Ecto neural progenitor cell (in vitro differentiated cells): ENCODE measurements at places on chromosomes 1 and 21.

DNA sequence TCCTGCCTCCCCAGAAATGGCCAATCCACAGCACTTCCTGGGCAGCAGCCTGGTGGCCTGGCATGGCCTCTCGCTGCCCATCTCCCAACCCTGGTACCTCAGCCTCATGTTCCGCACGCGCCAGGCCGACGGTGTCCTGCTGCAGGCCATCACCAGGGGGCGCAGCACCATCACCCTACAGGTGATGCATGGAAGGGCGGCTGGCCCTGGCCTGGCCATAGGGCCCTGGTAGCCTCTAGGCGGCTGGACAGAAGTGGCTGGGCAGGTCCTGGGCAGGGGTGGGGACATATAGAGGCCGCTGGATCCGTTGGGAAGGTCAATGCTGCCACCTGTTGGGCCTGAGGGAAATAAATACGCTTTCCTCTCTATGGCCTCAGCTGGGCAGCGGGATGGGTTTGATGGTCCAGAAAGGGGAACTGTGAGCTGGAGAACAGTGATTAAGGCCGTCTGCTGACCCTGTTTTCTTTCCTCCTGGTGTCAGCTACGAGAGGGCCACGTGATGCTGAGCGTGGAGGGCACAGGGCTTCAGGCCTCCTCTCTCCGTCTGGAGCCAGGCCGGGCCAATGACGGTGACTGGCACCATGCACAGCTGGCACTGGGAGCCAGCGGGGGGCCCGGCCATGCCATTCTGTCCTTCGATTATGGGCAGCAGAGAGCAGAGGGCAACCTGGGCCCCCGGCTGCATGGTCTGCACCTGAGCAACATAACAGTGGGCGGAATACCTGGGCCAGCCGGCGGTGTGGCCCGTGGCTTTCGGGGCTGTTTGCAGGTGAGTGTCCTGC is 14.4 kb downstream of the CELSR2 start:
- DNase-seq = peak; percentile 93

DNA sequence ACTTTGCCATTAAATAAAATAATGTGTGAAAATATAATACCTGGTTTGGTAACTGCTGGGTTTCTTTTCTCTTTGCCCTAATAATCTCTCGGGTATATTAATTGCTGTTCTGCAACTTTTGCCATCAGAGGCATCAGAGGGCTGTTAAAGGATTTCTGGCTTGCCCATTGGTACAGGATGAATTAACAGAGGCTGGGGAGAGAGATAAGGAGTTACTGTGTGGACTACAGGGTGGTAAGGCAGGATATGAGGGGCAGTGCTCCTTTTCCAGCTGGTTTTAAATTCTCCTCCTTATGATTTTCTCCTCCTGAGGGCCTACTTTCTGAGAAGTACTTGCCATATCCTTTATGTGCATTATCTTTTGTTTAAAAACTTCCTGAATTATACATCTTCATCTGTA is 48.3 kb downstream of the FGGY start:
- no peak for DNase-seq

GRCh38 chr1:2304921-2305681 is 77.0 kb downstream of the SKI start:
- DNase-seq = no peak

GRCh38 chr1:206657751-206658150 is 22.4 kb downstream of the DYRK3 start:
- no peak for DNase-seq

GRCh38 chr1:196002906-196003305 is 605.3 kb downstream of the KCNT2 start:
- DNase-seq = no peak

GRCh38 chr1:16155537-16156410 is at the start of gene EPHA2:
Gene EPHA2 (minus strand): TSS chr1:16156069. CDS start chr1:16155932, 137 bp downstream.
- peak; percentile 96 for DNase-seq

DNA sequence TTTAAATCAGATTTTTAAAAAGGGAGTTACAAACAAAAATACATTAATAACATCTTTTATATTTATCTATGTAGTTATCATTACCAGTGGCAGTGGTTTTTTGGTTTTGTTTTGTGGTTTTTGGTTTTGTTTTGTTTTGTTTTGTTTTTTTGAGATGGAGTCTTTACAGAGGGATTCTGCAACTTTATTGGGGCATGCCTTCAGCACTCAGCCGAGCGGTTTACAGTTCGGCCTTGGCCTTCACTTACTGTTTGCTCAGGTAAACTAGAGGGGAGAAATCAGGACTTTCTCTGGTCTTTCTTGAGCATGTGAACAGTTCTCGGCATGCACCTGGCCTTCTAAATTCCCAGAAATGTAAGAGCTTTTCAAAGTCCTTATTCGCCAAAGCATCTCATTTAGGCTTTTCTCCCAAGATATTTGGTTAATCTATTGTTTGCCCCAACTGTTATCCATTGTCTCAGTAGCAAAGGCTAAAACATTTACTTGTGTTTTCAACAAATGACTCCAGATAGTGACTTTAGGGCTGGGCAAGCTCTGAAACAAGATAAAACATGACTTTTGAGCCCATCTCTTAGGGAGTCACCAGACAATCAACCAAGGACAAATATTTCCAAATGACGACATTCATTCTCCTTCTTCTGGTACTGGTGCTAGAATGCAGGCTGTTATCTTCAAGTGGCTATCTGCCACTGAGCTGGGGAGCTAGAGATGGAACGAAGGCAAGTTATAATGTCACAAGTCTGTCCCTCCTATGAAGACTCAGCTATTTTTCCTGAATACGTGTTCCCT is 48.4 kb upstream of the ADORA3 start:
- no peak for DNase-seq

- no peak for DNase-seq
Measured at GRCh38 chr21:28871388-28872010, 121.2 kb downstream of the LTN1 start.

GRCh38 chr21:31265366-31266013 is 78.6 kb downstream of the TIAM1 start:
- DNase-seq = no peak
